ENCODE measurements at places on chromosomes 5 and 9.
A peak's percentile ranks its signal among the peaks of the same experiment; 100 is the strongest.

DNA sequence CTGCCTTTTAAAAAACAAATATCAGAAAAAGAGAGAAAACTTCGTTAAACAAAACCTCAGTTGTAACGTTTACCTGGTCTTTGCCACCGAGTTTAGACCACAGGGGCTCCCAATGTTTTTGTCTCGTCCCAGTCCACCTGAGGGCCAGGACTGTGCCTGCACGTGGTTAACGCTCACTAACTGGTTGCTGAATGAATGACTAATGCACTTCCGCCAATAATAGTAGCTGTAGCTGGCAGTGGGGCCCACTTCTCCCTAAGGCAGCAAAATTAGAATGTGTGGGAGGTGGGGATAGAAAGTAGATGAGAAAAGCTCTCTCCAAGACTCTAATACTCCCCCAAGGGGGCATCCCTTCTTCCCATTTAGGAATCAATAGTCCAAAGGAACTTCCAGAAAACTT is 29.1 kb upstream of the MED27 start:
- no peak for DNase-seq

GRCh38 chr5:122605236-122605635 is 169.6 kb upstream of the SNX2 start:
- no peak for DNase-seq

DNA sequence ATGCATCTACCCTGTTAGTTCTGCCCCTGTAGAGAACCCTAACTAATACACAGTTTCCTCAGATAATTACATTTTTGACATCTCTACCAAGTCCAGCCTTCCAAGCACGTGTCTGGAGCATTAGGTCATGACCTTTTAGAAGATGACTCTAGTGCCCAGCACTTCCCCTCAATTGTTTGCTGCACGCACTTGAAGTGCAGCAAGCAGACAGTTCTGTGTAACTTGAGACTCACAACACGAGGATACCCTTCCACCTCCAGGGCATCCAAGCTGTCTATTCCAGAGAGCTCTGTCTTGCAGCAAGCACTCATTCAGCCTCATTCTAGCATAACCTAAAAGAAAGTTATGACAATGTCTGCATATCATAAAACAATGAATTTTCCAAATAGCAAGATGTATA is 1410.5 kb upstream of the CDH18 start:
- no peak for DNase-seq

- no peak for DNase-seq
These were observed 910 bp downstream of the TDRD7 start for GRCh38 chr9:97412626-97413385.

DNA sequence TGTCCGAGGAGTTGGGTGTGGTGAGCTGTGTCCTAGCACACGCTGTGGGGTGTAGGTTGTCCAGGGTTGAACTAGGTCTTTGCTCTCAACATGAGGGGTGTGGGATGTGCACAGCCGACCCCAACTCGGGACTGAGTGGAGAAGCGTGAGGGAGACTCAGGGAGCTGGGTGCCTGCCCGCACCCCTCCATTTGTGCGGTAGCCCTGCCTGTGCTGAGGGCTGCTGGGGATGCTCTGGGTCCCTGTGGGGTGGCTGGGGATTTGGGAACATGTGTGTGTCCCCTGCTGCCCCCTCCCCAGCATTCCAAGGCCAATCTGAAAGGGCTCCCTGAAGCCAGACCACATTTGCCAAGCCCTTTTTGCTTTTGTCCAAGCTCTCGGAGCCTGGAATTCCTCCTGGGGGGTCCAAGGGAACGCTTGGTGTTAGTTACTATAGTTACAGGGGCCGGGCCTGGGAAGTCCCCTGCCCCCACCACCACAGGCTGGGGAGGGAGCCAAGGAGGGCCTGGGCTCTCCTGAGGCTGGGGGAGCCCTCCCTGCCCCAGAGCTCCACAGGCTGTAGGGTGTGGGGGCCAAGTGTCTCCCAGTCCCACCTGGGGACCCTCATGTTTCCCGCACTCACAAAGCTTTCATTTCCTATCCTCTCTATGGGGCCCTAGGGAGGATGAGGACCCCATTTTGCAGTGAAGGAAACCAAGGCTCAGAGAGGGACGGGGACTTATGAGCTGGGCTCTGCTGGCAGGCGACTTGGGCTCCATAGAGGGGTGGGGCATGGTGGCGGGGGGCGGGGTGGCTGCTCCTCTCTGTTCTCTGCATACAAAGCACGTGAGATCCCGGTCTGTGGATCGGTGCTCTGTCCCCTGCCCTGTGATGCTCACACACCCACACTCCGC is 1.1 kb downstream of the CRB2 start:
- no peak for DNase-seq

DNA sequence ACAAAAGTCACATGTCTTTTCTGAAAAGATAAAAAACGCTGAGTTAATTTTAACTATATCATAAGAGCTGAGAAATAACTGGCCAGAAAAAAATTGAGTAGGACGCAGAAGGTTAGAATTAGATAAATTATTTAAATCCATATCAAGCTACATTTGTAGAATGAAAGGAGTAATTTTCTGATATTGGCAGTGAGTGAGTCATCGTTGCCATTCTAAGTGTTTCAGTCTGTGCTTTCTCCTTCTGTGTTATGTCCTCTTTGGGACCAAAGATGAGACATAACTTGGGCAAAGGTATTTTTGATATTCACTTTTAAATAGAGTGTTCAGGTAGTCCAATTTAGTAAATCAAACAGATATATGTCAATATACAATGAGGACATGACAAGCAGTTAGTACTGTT is 34.4 kb upstream of the KCNN2 start:
- DNase-seq = no peak

DNA sequence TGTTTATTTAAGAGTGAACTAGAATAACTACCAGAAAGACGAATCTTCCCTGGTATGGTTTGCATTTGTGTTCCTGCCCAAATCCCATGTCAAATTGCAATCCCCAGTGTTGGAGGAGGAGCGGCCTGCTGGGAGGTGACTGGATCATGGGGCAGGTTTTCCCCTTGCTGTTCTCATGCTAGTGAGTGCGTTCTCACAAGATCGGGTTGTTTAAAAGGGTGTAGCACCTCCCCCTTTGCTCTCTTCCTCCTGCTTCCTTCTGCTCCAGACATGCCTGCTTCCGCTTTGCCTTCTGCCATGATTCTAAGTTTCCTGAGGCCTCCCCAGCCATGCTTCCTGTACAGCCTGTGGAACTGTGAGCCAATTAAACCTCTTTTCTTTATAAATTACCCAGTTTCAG is 210.3 kb upstream of the TBC1D2 start:
- DNase-seq = no peak

GRCh38 chr9:132669319-132669697 is 475 bp downstream of the DDX31 start:
- DNase-seq = peak; percentile 27

- no peak for DNase-seq
These were observed 50.6 kb downstream of the FBXL7 start for GRCh38 chr5:15550502-15551112.

DNA sequence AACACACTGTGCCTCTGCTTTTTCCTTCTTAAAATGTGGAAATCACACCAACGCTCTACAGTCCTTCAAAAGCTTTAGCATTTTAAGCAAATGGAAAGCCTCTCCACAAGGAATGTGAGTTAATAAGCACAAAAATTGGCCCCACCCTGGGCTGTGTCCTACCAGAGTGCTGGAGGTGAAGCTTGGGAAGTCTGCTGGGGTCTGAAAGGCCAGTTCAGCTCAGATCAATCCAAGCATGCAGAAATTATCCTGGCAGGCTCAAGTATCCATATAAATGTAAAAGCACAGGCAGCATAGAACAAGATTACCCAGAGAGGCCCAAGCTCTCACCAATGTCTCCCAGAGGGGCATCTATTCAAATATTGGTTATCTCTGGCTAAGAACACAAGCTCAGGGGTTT is 98.5 kb downstream of the ESM1 start:
- no peak for DNase-seq

- DNase-seq = no peak
These were observed 134.9 kb downstream of the CDH9 start for GRCh38 chr5:26903469-26903868.

DNA sequence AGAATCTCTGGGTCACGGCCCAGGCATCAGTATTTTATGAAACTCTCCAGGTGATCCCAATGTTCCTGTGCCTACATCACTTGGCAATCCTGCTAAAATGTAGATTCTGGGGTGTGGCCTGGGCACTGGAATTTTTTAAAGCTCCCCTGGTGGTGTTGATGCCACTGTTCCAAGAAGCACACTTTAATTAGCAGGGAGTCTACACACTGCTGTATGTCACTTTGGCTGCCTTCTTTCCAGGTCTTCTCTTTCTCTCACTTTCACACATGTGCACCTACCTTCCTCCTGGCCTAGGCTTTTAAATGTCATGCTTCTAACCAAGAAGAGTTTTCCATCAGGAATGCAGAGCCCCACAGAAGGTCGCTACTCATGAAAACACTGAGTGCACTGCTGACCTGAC is 136.0 kb upstream of the ALDH1B1 start:
- no peak for DNase-seq

GRCh38 chr5:133373121-133373870 is 239.0 kb downstream of the FSTL4 start:
- DNase-seq = no peak

DNA sequence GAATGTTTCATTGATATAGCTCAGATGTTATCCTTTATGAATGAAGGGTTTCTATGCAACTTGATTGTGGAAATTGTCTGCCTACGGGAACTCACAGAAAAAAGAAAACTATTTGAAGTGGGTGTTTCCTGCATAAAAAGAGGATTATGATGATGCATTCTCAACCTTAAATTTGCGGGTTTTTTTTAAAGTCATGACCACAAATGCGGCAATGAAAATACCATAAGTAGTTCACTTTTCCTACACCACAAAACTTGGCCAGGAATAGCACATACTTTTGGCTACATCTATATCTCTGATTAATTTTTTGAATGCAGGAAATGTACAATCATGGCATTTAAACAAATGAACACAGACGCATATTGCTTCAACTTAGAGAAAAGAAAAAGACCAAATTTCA is 754.7 kb downstream of the DTWD2 start:
- DNase-seq = no peak

- no peak for DNase-seq
These were observed 129.3 kb upstream of the RAI14 start for GRCh38 chr5:34526682-34527305.

DNA sequence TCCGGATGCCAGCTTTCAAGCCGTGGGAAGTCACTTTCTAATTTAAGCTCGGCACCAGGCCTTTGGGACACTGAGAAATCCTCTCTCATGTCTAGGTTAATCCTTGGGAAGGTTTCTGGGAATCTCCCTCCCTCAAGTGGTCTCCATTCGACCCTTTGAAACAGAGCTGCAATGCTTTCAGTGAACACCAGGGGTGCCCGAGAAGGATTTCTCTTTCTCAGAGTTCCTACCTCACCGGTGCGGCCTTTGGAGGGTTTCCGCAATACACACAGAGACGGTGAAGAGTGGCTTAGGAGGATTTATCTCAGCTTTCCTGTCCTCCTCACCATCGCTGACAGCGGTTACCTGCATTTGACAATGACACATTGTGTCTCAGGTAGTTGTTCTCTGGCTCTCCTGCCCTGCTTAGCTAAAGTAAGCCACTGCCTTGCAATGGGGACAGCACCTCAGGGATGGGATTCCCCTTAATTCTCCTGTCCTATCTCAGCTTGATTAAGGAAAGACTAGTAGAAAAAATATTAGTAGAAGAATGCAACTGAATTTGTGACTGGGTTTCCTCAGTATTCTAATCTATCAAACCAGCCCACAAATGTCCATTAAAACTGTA is 180.6 kb downstream of the GABRG2 start:
- no peak for DNase-seq

- DNase-seq = no peak
These were observed 52.5 kb downstream of the AP3B1 start for GRCh38 chr5:78242001-78242400.

- no peak for DNase-seq
These were observed 3.3 kb downstream of the FBN2 start for GRCh38 chr5:128534726-128535125.

DNA sequence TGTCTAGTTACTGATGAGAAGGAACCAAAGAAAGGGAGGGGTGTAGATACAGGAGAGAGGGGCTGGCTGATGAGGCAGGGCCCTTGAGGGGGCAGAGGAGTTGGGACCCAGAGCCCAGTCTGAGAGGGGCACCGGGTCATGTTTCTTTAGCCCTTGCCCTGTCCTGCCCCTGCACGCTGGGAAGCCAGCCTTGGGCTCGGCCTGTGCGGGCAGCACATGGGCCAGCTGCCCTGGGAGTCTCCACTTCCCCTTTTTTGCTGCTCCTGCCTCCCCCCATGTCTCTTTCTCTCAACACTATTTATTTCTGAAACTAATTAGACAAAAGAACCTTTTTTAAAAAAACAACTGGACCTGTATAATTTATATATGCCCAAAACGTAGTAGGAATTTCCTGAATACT is 20.5 kb downstream of the MVB12B start:
- no peak for DNase-seq

DNA sequence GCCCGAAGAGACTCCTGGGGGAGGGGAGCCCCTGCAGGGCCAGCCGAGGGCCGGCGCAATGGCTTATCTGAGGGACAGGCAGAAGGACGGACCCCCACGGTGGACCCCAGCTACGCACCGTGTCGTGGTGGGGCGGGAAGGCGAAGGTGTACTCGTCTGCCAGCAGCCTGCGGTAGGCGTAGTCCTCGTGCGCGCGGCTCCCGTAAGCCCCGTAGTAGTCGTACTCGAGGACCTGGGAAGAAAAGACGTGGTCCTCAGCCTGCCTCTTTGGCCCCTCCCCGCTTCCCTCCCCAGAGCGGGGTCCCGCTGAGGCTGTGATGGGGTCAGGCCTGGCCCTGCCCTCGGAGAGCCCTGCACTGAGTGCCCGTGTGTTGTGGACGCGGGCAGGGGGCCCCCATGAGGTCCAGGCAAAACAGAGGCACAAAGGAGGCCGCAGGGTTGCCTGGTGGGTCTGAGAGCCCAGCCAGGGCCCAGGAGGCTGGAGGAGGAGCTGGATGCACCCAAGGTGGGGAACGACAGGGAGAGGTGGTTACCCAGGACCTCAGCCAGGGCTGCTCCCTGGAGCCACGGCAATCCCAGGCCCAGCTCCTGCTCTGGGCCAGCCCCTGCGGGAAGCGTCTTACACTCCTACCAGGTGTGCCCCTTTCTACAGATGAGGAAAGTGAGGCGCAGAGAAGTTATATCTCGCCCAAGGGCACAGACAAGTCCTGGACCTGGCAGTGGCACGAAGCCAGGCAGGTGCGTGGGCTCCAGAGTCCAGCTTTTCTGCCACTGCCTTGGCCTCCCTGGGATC is 35.2 kb downstream of the SARDH start:
- no peak for DNase-seq

GRCh38 chr5:171999877-172000276 is 6.6 kb downstream of the FBXW11 start:
- no peak for DNase-seq

DNA sequence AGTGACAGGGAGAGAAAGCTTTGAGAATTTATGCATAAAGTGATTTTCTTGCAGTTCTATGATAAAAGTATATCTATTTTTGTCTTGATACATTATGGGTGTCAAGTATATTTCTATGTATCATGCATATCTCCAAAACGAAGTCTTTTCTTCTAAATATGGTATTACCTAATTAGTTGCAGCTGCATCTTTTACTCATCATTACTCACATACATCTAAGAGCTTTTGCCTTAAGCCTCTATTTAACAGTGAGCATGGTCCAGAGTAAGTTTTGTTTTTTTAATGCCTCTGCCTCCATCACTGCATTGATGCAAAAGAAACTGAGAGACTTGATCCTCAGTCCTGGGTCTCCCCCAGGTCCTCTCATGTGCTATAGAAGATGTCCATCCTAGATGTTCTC is 40.0 kb upstream of the SMC5 start:
- DNase-seq = no peak

GRCh38 chr9:122016744-122017143 is 76.4 kb downstream of the TTLL11 start:
- no peak for DNase-seq

GRCh38 chr5:95846554-95847260 is 24.2 kb upstream of the GLRX start:
- no peak for DNase-seq
